ENCODE measurements at places on chromosomes 16 and 17. TPM values are rescaled to one million over a fixed set of nuclear protein-coding genes. Genes with fewer than 3 reads are reported as not detected.

EZH1 gene
- total RNA-seq: 32.2 TPM

GRCh38 chr17:64418506-64419339 lies 28.1 kb upstream of the PECAM1 start:
- H3K27me3 ChIP-seq: no peaks in the 10 kb centered on the region
- no peak overlapping the region for H3K4me3 ChIP-seq
- H3K27ac ChIP-seq: no peak overlapping the region
- peaks cover 5% of the 10 kb centered on the region for H3K4me1 ChIP-seq
- no peaks in the 10 kb centered on the region for H3K36me3 ChIP-seq
- DNase-seq: no peak

CHST4 gene
- not detected for total RNA-seq

CIBAR2 gene
- not detected for total RNA-seq

DNA sequence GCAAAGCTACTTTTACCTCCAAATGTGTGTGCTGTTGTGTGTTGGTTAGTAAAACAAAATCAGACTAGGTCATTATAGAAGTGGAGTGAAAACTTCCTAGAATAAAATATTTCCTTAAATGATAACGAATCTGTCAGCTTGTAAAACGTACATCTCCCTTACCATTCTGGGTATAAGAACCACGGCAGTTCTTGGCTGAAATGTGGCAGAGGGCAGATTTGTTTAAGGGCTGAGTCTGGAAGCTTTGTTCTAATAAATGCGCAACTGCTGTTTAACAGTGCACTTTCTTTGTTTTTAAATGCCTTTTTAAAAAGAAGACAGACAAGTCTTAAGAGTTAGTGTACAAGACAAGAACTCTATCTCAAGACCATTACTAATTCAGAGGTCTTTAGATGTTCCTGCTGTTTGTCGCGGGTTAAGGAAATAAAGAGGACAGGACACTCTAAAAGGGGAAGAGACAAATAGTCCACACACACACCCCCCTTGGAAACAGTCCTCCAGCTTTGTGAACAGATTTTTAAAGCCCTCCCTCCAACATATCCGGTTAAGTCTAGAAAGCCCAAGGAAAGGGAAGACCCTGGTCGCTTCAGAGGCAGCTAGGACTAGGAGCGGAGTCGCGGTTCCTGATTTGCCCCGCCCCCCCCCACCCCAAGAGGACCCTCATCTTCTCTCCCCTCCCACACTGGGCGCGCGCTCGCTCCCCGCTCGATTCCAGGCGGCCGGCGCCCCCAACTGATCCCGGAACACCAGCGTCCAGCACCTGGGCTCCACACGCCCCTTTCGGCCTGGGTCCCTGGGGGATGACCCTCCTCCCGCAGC lies 658 bp downstream of the SYNRG start:
- peaks cover 25% of the 10 kb centered on the region for H3K4me1 ChIP-seq
- peak overlapping the region; percentile 89 for H3K4me3 ChIP-seq
- no peaks in the 10 kb centered on the region for H3K27me3 ChIP-seq
- peak overlapping the region; percentile 88 for H3K27ac ChIP-seq

All from natural killer cell treated with Interleukin-12 subunit alpha and Interleukin-12 subunit beta and Interleukin-15 and Interleukin-18, amount 100 ng/mL, for 72 hours (primary cell).